ENCODE measurements at places on chromosomes 4 and X. TPM values are rescaled to one million over a fixed set of nuclear protein-coding genes. Genes with fewer than 3 reads are reported as not detected.

The ITM2A gene
- total RNA-seq = 91.0 TPM

DNA sequence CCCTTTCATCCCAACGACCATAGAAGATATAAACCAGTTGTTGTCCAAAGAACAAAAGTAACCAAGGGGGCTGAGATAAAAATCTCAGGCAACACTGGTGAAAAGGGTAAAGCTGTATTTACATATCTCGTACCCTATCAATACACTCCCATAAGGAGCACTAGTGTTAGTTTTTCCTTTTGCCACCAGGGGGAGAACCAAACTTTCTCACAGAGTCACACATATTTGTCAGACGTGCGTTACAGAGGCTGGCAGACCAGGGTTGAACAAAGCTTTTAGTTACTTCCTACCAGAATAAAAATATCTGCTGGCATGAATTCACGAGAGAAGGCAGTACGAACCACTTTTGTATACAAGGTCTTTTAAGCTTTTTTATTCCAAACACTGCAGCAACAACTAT, 88.3 kb downstream of the AMELX start:
- H3K4me3 ChIP-seq = no peak overlapping the region
- no peaks in the 10 kb centered on the region for H3K36me3 ChIP-seq
- no peaks in the 10 kb centered on the region for H3K27me3 ChIP-seq
- DNase-seq = peak; percentile 52

GRCh38 chr4:63459329-63459728, 949.9 kb downstream of the TECRL start:
- no peak overlapping the region for H3K4me3 ChIP-seq
- no peaks in the 10 kb centered on the region for H3K4me1 ChIP-seq
- no peak overlapping the region for H3K27ac ChIP-seq
- H3K27me3 ChIP-seq = no peaks in the 10 kb centered on the region
- no peak for DNase-seq
- no peaks in the 10 kb centered on the region for H3K36me3 ChIP-seq

The ERAS gene
- total RNA-seq = not detected

GRCh38 chr4:81030981-81031791, 678 bp downstream of the BMP3 start:
- peaks cover 7% of the 10 kb centered on the region for H3K4me1 ChIP-seq
- DNase-seq = no peak
- H3K27me3 ChIP-seq = peaks cover 3% of the 10 kb centered on the region
- no peak overlapping the region for H3K4me3 ChIP-seq
- no peak overlapping the region for H3K27ac ChIP-seq

DNA sequence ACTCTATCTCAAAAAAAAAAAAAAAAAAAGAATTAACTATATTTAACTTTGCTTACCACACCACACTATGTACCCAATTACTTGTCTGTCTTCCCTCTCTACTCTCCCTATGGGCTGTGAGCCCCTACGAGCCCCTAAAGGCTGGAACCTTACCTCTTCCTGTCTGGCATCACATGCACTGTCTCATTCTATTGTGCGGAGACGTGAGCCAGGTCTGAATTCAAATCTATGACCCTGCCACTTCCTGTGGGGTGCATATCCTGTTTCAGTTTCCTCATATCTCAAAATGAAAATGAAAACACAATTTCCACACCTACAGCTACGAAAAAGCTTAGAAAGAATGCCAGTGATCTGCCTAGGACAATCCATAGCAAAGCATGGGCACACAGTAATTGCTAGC, 42.9 kb upstream of the HS3ST1 start:
- no peak overlapping the region for H3K27ac ChIP-seq
- H3K27me3 ChIP-seq = no peaks in the 10 kb centered on the region
- DNase-seq = no peak
- H3K4me3 ChIP-seq = no peak overlapping the region

- H3K4me3 ChIP-seq = no peak overlapping the region
- H3K27me3 ChIP-seq = no peaks in the 10 kb centered on the region
- H3K36me3 ChIP-seq = peaks cover 6% of the 10 kb centered on the region
Measured at GRCh38 chrX:154467556-154467955, 9.5 kb downstream of the PLXNA3 start.

- no peaks in the 10 kb centered on the region for H3K36me3 ChIP-seq
- H3K4me3 ChIP-seq = no peak overlapping the region
- no peaks in the 10 kb centered on the region for H3K4me1 ChIP-seq
- H3K27me3 ChIP-seq = no peaks in the 10 kb centered on the region
Measured at GRCh38 chr4:71069063-71069462, 75.6 kb downstream of the DCK start.

DNA sequence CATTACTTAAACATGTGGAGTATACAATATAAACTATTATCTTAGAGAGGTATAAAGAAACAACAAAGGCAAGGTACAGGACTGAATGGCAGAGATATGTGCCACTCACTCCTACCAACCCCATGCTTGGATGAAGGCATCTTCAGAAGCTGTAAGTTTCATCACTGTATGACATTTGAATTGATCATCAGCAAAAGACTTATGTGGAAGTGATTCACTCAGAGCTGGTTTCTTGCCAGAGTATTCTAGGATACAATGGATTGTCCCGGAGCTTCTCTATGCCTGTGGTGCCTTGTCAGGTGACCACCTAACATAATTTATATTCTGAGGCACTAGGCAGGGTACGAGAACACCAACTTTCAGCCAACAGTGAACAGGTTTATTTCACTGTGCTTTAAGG, 392.2 kb downstream of the PPP1R2C start:
- H3K36me3 ChIP-seq = no peaks in the 10 kb centered on the region
- no peaks in the 10 kb centered on the region for H3K27me3 ChIP-seq
- H3K4me3 ChIP-seq = no peak overlapping the region
- no peak for DNase-seq

DNA sequence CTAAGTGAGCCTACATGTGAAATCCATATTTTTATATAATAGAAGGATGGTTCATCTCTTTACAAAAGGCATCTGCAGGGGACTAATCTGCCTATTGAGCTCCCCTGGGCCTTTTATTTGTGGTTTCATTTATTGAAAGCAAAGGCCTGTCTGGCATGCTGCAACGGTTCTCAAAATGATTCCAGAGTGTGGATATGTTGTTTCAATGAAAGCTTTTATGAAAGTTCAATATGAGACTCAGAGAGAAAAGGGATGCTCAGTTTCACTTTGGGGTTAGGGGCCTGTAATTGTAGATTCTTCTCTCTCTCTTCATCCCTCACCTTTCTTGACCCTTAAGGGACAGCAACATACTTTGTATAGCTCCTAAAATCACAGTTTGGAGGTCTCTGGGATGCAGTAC, 204.2 kb upstream of the CASK start:
- no peaks in the 10 kb centered on the region for H3K27me3 ChIP-seq
- H3K4me3 ChIP-seq = no peak overlapping the region
- H3K36me3 ChIP-seq = no peaks in the 10 kb centered on the region
- no peak overlapping the region for H3K27ac ChIP-seq
- H3K4me1 ChIP-seq = no peaks in the 10 kb centered on the region

The HHIP gene
- total RNA-seq = 0.33 TPM

The ARX gene
- total RNA-seq = not detected

The ETNPPL gene
- total RNA-seq = 1.3 TPM

DNA sequence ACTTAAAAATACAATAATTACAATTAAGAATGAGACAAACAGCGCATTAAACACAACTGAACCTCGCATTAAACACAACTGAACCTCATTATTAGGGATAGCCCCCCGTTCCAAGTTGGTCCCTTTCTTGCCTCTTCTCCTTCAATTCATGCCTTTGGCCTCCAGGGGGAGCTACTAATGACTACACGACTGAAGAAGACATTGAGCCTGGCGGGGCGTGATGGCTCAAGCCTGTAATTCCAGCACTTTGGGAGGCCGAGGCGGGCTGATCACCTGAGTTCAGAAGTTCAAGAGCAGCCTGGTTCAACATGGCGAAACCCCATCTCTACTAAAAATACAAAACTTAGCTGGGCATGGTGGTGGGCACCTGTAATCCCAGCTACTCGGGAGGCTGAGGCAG, 56.4 kb upstream of the NWD2 start:
- no peaks in the 10 kb centered on the region for H3K36me3 ChIP-seq
- no peaks in the 10 kb centered on the region for H3K4me1 ChIP-seq
- H3K27ac ChIP-seq = no peak overlapping the region
- no peaks in the 10 kb centered on the region for H3K27me3 ChIP-seq
- H3K4me3 ChIP-seq = no peak overlapping the region

GRCh38 chr4:73750730-73751129, 10.4 kb downstream of the CXCL8 start:
- no peaks in the 10 kb centered on the region for H3K27me3 ChIP-seq
- H3K4me3 ChIP-seq = no peak overlapping the region
- DNase-seq = no peak
- H3K36me3 ChIP-seq = no peaks in the 10 kb centered on the region
- no peak overlapping the region for H3K27ac ChIP-seq

GRCh38 chrX:20354505-20354904, 87.8 kb upstream of the RPS6KA3 start:
- no peak overlapping the region for H3K4me3 ChIP-seq
- no peaks in the 10 kb centered on the region for H3K27me3 ChIP-seq
- H3K4me1 ChIP-seq = peaks cover 4% of the 10 kb centered on the region
- H3K27ac ChIP-seq = no peak overlapping the region

The BBS7 gene
- 34.1 TPM for total RNA-seq

- H3K27ac ChIP-seq = no peak overlapping the region
- no peak overlapping the region for H3K4me3 ChIP-seq
- no peaks in the 10 kb centered on the region for H3K36me3 ChIP-seq
Measured at GRCh38 chr4:475962-476361, 23.0 kb downstream of the ZNF721 start.

DNA sequence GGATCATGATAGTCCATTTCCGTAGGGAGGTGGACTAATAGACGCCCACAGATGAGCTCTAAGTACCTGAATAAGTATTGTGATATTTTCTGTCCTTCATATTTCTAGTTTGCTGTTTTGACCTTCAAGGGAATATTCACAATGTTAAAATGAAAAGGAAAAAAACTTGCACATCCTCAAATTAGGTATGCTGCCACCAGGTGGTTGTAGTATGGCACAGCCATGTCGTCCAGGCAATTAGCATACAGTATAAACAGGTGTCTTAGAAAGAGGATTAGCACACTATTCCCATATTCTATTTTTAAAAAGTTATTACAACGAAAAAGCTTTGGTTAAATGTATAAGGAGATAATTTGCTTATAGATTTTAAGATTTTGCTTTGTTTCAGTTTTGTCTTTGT, 802.0 kb downstream of the RPA4 start:
- H3K36me3 ChIP-seq = no peaks in the 10 kb centered on the region
- H3K4me3 ChIP-seq = no peak overlapping the region
- DNase-seq = peak; percentile 3
- H3K27me3 ChIP-seq = no peaks in the 10 kb centered on the region

The C4orf51 gene
- not detected for total RNA-seq

DNA sequence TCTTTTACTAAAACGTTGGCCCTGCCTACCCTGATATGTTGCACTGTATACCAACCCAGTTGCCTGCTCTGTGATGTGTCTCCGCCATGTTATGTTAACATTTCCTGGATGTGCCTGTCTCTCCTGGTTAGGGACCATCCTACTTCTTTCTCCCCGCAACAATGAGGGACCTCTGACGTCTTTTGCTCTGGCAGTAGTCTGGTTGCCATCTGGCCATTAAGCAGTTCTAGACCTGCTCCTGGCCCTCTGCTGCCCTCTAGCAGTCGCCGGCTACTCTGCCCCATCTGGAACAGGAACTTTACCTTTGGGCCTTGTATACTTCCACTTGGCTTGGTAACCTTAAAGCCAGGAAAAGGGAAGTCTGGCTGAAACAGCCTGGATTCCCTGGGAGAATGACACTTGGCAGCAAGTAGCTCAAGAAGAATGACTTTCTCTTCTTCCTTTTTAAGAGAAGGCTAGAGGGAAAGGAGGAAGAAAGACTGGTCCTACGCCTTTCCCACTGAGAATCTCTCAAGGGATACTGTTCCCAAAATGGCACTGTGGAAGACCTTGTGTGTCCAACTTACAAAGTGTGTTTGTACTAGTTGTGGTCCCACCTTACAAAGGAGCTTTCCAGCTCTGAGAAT, 63.5 kb downstream of the GPC3 start:
- no peaks in the 10 kb centered on the region for H3K4me1 ChIP-seq
- no peak overlapping the region for H3K4me3 ChIP-seq
- H3K27me3 ChIP-seq = no peaks in the 10 kb centered on the region
- peak; percentile 6 for DNase-seq
- H3K27ac ChIP-seq = no peak overlapping the region
- no peaks in the 10 kb centered on the region for H3K36me3 ChIP-seq

DNA sequence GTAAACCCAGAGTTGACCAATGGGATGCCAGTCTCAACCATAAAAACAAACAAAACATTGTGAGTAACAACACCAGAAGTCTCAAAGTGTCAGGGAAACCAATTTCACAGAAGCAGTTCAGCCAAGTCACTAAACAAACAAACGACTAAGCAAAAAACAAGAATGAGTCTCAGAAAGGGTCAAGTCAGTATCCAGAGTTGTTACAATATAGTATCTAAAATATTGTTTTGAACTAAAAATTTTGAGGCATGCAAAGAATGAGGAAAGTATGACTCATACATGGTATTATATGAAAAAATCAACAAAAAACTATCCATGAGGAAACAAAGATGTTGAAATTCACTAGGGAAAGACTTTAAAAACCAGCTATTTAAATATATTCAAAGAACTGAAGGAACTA, 70.6 kb downstream of the AR start:
- no peaks in the 10 kb centered on the region for H3K27me3 ChIP-seq
- H3K27ac ChIP-seq = no peak overlapping the region
- no peak overlapping the region for H3K4me3 ChIP-seq

GRCh38 chrX:118174516-118175098, 58.0 kb upstream of the KLHL13 start:
- H3K4me3 ChIP-seq = no peak overlapping the region
- H3K27me3 ChIP-seq = no peaks in the 10 kb centered on the region
- no peak overlapping the region for H3K27ac ChIP-seq
- H3K4me1 ChIP-seq = no peaks in the 10 kb centered on the region

GRCh38 chrX:119885554-119886428, 9.9 kb upstream of the AKAP14 start:
- no peak overlapping the region for H3K4me3 ChIP-seq
- no peaks in the 10 kb centered on the region for H3K4me1 ChIP-seq
- H3K27ac ChIP-seq = no peak overlapping the region
- H3K27me3 ChIP-seq = no peaks in the 10 kb centered on the region
- H3K36me3 ChIP-seq = no peaks in the 10 kb centered on the region
- no peak for DNase-seq

- no peak for DNase-seq
- no peak within 1 kb of the TSS for H3K4me3 ChIP-seq
- H3K27me3 ChIP-seq = no peaks in the 10 kb centered on the region
- H3K27ac ChIP-seq = no peak within 1 kb of the TSS
- H3K4me1 ChIP-seq = no peaks in the 10 kb centered on the region
Measured at GRCh38 chr4:44651425-44651824, at the start of gene YIPF7. Gene YIPF7, minus strand, starts transcription at chr4:44651625. Its CDS starts 1,525 bp downstream, at chr4:44650100.

The CABS1 gene
- total RNA-seq = not detected
